ENCODE measurements at places on chromosomes 11 and 22. TPM values are rescaled to one million over a fixed set of nuclear protein-coding genes. Genes with fewer than 3 reads are reported as not detected.

Gene OR2AT4
- total RNA-seq = not detected

DNA sequence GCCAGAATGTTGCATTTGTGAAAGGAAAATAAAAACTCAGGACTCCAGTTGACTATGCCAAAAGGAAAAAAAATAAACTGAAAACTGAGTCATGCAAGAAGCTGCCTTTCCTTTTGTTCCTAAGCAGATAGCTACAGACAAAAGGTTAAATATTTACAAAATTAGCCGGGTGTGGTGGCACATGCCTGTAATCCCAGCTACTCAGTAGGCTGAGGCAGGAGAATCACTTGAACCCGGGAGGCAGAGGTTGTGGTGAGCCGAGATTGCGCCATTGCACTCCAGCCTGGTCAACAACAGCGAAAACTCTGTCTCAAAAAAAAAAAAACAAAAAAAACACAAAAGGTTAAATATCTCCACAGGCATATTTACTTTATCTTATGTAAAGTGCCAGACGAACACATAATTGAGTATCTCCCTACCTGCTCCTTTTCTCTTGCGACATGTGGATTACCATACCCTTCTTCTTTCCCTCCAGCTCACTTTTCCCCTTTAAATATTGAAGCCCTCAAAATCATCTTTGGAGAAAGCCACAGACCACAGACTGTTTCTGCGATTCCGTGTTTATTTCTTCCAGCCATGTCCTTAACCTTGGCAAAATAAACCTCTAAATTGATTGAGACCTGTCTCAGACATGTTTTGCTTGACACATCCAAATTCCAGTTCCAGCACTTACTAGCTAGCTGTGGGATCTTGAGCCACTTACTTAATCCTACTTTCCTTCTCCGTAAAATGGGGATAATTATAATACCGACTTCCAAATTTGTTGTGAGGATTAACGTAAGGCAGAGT lies 2.3 kb upstream of the SMPD1 start:
- peaks cover 47% of the 10 kb centered on the region for H3K4me1 ChIP-seq
- no peak for DNase-seq
- no peak overlapping the region for H3K27ac ChIP-seq
- H3K27me3 ChIP-seq = peaks cover 10% of the 10 kb centered on the region

- peak overlapping the region; percentile 18 for H3K27ac ChIP-seq
- no peaks in the 10 kb centered on the region for H3K27me3 ChIP-seq
- H3K4me3 ChIP-seq = no peak overlapping the region
- peaks cover 8% of the 10 kb centered on the region for H3K4me1 ChIP-seq
Observed at GRCh38 chr22:30273711-30274436, 7.2 kb upstream of the OSM start.

- H3K36me3 ChIP-seq = peaks cover 66% of the 10 kb centered on the region
- no peaks in the 10 kb centered on the region for H3K4me1 ChIP-seq
- no peak overlapping the region for H3K4me3 ChIP-seq
- H3K27me3 ChIP-seq = no peaks in the 10 kb centered on the region
- no peak overlapping the region for H3K27ac ChIP-seq
- DNase-seq = no peak
Observed at GRCh38 chr11:94858012-94858705, 90.0 kb downstream of the AMOTL1 start.

DNA sequence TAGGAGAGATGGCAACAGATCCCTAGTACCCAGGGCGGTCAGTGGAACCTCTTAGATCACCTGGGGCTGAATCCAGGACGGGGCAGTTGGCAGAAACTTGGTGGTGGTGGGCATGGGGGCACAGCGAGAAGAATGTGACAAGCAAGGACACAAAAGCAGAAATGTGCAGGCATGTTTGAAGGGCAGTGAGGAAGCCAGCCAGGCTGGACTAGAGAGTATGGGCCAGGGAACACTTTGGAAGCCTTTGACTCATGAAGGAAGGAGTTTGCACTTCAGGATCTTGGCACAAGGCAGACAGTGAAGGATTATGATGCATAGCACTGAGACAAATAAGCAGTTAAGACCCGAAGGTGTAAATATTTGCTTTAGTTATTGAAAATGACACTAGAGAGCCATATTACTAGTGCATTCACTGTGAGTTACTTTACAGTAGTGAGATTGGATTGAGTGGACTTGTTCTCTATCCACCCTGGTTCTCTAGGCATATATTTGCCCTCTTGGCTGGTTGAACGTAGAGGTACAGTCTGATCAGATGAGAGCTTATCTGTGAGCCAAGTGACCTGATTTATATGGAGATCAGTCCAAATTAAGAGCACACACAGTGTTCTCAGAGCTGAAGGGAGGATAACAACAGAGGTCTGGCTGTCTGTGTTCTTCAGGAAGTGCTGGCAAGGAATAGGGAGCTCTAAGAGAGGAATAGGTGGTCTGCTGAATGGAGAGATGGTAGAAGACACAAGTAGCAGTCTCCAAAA lies 210.4 kb downstream of the SNX19 start:
- no peak overlapping the region for H3K4me3 ChIP-seq
- no peaks in the 10 kb centered on the region for H3K4me1 ChIP-seq
- no peak overlapping the region for H3K27ac ChIP-seq
- H3K27me3 ChIP-seq = peaks cover 3% of the 10 kb centered on the region
- DNase-seq = no peak

DNA sequence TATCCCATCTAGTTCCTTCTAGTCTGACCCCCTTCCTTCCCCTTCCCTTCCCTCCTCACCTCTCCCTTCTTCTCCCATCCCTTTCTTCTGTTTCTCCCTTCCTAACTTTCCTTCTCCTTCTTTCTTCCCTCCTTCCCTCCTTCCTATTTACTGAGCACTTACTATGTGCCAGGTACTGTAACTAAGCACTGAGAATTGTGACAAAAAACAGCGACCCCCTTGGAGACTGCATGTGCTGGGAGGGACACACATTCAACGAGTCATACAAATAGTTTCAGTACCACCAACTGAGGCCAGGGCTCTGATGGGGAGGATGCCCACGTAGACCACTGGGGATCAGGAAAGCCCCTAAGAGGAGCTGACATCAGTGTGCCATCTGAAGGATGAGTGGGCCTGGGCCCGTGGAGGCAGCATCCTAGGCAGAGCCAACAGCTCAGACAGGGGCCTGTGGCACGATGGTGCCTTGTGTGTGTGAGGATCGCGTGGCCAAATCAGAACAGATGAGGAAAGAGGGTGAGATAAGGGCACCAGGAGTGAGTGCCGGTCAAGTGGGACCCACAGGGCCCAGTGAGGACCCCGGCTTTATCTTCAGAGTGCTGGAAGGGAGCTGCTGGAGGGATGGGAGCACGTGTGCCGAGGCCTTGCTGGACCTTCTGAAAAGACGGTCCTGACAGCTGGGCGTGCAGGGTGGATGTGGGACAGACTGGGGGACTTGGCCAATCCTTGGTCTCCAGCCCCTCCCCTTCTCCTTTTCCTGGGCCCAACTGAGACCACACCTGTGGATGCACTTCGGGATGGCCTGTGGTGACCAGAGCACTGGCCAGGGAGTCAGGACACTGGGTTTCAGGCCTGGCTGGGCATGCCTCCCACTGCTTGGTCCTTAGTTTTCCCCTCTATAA lies 38.4 kb upstream of the CRYBB3 start:
- H3K36me3 ChIP-seq = no peaks in the 10 kb centered on the region
- 0 out of 2 replicates have a peak, but pooled peaks cover 3% of the 10 kb centered on the region for H3K4me1 ChIP-seq
- no peak for DNase-seq
- no peaks in the 10 kb centered on the region for H3K27me3 ChIP-seq
- no peak overlapping the region for H3K4me3 ChIP-seq
- H3K27ac ChIP-seq = no peak overlapping the region

DNA sequence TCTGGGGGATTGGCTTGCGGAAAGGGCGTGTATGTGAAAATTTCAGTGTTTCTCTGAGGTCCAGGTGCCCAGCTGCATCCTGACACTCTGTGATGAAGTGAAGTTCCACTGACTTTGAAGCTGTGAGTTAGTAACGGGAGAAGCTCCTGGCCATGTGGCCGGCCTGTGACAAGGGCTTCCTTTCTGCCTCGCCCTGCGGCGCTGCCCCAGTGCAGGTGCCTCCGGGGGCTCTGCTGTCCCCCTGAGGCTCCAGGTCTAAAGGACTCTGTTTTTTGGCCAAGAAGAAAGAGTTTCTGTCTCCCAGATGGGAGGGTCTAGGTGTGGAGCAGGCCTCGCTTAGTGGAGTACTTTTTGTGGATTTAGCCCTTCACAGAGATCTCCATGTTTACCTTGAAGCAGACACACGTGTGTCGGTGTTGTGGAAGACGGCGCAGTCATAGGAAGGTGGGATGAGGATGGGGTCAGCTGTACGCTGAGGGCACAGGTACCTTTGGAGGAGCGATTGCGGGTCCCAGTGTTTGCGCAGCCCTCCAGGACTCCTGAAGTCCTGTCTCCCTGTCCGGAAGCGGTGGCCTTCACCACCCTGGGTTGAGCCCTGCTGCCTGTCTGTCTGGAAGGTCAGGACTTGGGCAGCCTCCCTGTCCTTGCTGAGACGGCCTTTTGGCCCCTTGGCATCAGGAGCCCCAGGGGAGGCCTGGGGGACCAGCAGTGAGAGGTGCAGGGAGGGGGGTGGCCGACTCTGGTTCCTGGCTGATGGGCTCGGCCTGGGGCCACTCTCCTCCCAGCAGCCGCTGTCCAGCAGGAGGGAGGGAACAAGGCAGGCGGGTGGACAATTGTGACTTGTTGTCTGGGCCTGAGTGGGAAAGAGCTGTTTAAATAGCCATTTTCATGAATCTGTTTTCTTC lies 1249.3 kb downstream of the BRD1 start:
- no peak for DNase-seq
- peak overlapping the region; percentile 78 for H3K27ac ChIP-seq
- peaks cover 6% of the 10 kb centered on the region for H3K27me3 ChIP-seq
- no peaks in the 10 kb centered on the region for H3K36me3 ChIP-seq
- H3K4me1 ChIP-seq = peaks cover 14% of the 10 kb centered on the region

GRCh38 chr11:12841946-12842630 lies 167.0 kb upstream of the RASSF10 start:
- H3K36me3 ChIP-seq = no peaks in the 10 kb centered on the region
- no peak overlapping the region for H3K4me3 ChIP-seq
- H3K4me1 ChIP-seq = peaks cover 72% of the 10 kb centered on the region
- no peaks in the 10 kb centered on the region for H3K27me3 ChIP-seq
- no peak for DNase-seq
- peak overlapping the region; percentile 73 for H3K27ac ChIP-seq

DNA sequence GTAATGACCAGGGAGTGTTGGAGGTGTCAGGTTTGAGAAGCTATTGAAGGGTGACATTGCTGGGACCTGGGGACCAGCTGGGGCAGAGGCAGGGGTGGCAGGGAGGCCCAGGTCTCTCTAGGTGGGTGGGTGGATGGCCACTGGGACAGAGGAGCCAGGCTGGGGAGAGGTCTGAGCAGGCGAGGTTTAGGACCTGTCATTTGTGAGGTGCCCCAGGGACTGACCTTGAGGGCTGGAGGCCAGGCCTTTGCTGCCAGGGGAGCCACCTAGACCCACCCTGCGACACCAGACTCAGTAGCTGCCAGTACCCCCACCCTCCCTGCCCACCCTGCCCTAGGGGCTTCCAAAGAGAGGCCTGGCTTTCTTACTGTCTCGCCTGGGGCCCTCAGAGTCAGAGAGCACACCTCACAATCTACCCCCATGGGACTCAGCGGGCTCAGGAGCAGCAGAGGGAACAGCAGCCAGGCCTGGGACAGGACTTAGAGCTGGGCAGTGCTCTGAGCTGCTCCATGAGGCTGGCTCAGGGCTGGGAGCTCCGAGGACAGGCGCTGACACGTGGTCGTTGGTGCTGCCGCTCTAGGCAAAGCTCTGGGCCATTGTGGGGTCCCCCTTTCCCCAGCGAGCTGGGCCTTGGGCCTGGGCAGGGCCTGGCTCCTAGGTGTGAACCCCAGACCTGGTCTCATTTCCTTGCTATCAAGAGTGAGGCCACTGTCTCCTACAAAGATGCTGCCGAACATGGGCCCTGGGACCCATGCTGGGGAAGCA lies 28.6 kb upstream of the PPARA start:
- H3K27me3 ChIP-seq = no peaks in the 10 kb centered on the region
- no peak overlapping the region for H3K27ac ChIP-seq
- H3K36me3 ChIP-seq = no peaks in the 10 kb centered on the region
- no peak for DNase-seq

- H3K4me1 ChIP-seq = peaks cover 36% of the 10 kb centered on the region
- no peaks in the 10 kb centered on the region for H3K27me3 ChIP-seq
- no peaks in the 10 kb centered on the region for H3K36me3 ChIP-seq
- no peak for DNase-seq
Observed at GRCh38 chr11:29458252-29458651, 558.6 kb downstream of the KCNA4 start.

DNA sequence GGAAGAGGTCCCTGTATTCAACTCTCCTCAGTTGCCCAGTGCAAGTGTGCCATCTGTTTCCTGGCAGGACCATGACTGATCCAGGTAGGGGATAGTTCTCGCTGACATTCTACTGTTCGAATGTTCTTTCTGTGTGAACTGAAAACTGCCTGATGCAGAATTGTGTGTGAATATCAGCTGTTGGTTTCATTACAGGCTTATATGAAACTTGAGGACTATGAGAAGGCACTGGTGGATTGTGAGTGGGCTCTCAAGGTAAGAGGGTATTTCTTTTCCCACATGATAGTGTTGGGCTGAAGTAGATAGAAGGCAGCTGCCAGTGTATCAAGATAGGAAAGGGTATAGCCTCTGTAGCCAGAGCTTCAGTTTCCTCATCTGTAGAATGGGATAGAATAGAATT lies 15.3 kb downstream of the TTC12 start:
- no peaks in the 10 kb centered on the region for H3K36me3 ChIP-seq
- no peaks in the 10 kb centered on the region for H3K27me3 ChIP-seq
- no peak overlapping the region for H3K27ac ChIP-seq
- peaks cover 4% of the 10 kb centered on the region for H3K4me1 ChIP-seq
- no peak for DNase-seq

- H3K36me3 ChIP-seq = no peaks in the 10 kb centered on the region
- no peaks in the 10 kb centered on the region for H3K27me3 ChIP-seq
- DNase-seq = no peak
- H3K4me3 ChIP-seq = no peak overlapping the region
- H3K27ac ChIP-seq = no peak overlapping the region
- H3K4me1 ChIP-seq = no peaks in the 10 kb centered on the region
Observed at GRCh38 chr11:11567936-11568650, 53.7 kb downstream of the GALNT18 start.

- no peak overlapping the region for H3K4me3 ChIP-seq
- H3K36me3 ChIP-seq = no peaks in the 10 kb centered on the region
- no peak overlapping the region for H3K27ac ChIP-seq
- no peaks in the 10 kb centered on the region for H3K4me1 ChIP-seq
- peaks cover 2% of the 10 kb centered on the region for H3K27me3 ChIP-seq
Observed at GRCh38 chr11:1890856-1891830, 552 bp downstream of the PRR33 start.

- H3K36me3 ChIP-seq = peaks cover 13% of the 10 kb centered on the region
- DNase-seq = no peak
- H3K4me1 ChIP-seq = no peaks in the 10 kb centered on the region
Observed at GRCh38 chr22:40429481-40429880, 59.1 kb downstream of the SGSM3 start.

DNA sequence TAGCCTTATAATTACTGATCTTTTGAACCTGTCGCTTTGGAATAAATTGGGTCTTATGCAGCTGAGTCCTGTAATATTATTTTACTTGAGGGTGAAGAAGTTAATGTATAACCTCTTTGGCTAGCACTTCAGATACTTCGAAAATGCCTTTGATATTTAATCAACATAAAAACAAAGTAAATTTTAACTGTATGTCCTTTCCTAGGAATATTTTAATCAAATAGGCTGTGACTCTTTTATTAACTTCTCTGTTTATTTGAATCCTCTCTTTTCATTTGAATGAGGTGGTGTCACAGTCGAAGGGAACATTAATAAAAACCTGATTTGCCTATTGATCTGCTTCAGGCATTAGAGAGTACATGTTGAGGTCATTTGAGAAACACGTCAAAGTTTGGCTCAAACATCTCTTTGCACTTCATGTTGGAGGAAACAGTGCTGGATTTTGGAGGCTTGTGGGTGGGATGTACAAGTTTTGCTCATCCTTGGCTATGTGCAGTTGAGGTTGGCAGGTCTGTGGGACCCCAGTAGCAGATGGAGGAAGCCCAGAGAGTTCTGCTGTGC lies 143.6 kb downstream of the NCAM1 start:
- no peak for DNase-seq
- no peak overlapping the region for H3K4me3 ChIP-seq
- H3K4me1 ChIP-seq = peaks cover 15% of the 10 kb centered on the region
- H3K27ac ChIP-seq = no peak overlapping the region
- H3K36me3 ChIP-seq = no peaks in the 10 kb centered on the region

Measured in WTC11 (cell line).